Upper lobe of left lung (tissue), 6 donors: ENCODE measurements at places on chromosomes 7 and 10. TPM values are rescaled to one million over a fixed set of nuclear protein-coding genes. Genes with fewer than 3 reads are reported as not detected.

CPEB3 gene
- total RNA-seq: 5.9 TPM

CRPPA gene
- total RNA-seq: 2.4 TPM

DNA sequence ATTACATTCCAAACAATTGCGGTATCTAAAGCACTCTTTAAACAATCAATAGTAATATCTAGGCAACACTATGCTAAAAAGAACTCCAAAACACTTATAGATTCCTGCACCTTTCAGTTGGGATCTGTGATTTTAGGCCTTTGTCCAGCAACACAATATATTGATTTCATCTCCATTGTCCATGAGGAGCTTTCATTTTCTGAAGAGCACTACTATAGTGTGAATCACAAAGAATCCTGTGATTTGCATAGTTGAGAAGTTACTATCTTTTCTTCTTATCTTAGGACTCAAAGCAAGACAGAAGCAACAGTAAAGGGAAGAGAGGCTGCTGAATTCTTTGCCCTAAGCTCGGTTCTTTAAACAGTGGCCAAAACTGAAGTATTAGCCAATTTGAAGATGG lies 846.8 kb downstream of the IPMK start:
- no peak for DNase-seq
- no peak overlapping the region for H3K27ac ChIP-seq
- H3K36me3 ChIP-seq: no peaks in the 10 kb centered on the region
- no peak overlapping the region for H3K4me3 ChIP-seq
- no peaks in the 10 kb centered on the region for H3K27me3 ChIP-seq
- H3K4me1 ChIP-seq: no peaks in the 10 kb centered on the region

DNA sequence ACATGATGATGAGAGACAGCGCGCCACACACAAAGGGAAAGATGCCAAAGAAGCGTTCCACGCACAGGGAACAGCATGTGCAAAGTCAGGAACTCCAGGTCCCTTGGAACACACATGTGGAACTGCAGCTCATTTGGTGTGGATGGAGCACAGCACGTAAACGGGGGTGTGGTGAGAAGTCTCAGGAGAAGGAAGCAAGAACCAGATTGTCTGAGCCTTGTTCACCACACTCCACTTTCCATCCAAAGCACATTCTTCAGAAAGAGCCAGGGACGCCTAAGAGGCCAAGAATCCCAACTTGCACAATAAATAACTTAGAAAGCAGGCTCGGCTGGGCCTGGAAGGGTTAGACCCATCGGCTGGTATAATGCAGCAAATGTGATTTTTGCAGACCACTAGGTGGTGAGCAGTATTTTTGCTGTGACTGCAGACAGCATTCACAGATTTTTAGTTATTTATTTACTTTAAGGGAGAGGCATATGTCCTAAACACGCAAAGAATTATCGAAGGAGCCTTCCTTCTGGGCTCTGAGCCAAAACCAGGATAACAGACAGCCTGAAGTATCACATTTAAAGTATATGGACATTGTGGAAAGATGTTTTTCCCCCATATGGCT lies 27.9 kb upstream of the ASCC1 start:
- no peak for DNase-seq
- H3K36me3 ChIP-seq: no peaks in the 10 kb centered on the region
- H3K4me3 ChIP-seq: no peak overlapping the region
- no peaks in the 10 kb centered on the region for H3K27me3 ChIP-seq
- peak overlapping the region; percentile 88 for H3K27ac ChIP-seq

DNA sequence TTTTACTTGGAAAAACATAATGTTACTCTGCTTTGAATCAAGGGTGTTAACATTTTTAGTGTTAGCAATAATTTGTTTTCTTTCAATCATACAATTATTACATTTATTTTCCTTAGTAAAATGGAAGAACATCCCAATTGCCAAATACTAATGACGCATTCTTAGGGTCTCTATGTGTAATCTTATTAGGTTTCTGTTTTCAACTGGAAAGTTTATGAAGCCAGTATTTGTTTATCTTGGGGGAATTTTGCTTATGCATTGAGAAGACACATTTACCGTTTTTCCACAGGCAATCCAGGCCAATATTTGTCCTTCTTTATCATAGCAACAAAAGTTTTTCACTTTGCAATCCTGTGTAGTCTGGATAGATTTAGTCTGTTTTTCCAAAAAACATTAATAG lies 134.5 kb downstream of the CPED1 start:
- no peak for DNase-seq
- H3K4me3 ChIP-seq: no peak overlapping the region
- no peaks in the 10 kb centered on the region for H3K36me3 ChIP-seq

DNA sequence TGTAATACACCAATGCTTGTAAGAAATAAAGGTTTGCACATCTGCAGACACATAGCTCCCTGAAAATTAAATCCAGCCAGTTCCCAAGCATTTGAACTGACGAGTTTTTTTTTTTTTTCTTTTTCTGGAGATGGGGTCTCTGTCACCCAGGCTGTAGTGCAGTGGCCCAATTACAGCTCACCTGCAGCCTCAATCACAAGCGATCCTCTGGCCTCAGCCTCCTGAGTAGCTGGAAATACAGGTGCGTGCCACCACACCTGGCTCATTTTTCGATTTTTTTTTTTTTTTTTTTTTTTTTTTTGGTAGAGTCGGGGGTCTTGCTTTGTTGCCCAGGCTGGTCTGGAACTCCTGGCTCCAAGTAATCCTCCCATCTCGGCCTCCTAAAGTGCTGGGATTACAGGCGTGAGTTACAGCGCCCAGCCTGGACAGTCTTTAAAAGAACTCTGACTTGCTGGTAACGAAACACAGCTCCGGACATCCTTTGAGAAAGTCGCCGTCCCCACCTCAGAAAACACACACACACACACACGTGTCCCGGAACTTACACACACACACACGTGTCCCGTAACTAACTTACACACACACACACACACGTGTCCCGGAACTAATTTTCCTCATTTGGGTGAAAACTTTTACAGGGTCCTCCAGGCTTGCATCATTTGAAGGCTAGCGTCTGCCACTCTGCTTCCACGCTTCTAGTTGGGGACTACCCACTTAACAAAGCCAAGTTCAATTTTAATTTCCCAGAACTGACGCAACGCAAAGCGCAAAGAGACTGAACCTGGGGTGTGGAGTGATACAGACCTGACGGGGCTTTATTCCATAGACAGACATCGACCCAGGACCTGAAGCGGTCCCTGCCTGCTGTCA lies 18.6 kb downstream of the OCM2 start:
- H3K27me3 ChIP-seq: no peaks in the 10 kb centered on the region
- peak overlapping the region; percentile 97 for H3K4me3 ChIP-seq
- no peak for DNase-seq
- H3K27ac ChIP-seq: peak overlapping the region; percentile 84
- H3K4me1 ChIP-seq: peaks cover 10% of the 10 kb centered on the region

LRRC4 gene
- 8.6 TPM for total RNA-seq

GRCh38 chr7:19030281-19030680 lies 87.2 kb downstream of the TWIST1 start:
- H3K27me3 ChIP-seq: no peaks in the 10 kb centered on the region
- no peak overlapping the region for H3K27ac ChIP-seq
- no peak overlapping the region for H3K4me3 ChIP-seq
- H3K36me3 ChIP-seq: no peaks in the 10 kb centered on the region
- no peaks in the 10 kb centered on the region for H3K4me1 ChIP-seq

DNA sequence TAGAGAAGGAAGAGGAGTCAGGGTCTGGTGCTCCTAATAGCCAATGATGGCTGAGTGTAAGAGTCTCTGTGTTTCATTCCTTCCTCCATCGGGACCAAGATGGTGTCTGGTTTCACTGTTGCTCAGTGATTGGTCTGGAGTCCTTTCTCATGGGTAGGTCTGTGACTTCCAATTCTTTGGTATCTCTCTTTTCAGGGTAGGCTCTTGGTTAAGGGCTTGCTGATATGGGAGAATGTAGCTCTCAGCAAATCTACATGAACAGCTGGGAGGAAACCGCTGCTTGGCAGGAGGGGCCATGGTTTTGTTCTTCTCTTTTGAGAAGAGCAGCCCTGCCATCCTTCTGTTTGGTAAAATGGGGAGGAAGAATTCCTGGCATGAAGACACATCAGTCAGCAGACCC lies 209.1 kb upstream of the PODXL start:
- no peak overlapping the region for H3K27ac ChIP-seq
- no peaks in the 10 kb centered on the region for H3K27me3 ChIP-seq
- no peak overlapping the region for H3K4me3 ChIP-seq
- DNase-seq: no peak
- H3K36me3 ChIP-seq: no peaks in the 10 kb centered on the region

- H3K36me3 ChIP-seq: no peaks in the 10 kb centered on the region
- no peak overlapping the region for H3K4me3 ChIP-seq
- H3K4me1 ChIP-seq: peaks cover 8% of the 10 kb centered on the region
- H3K27me3 ChIP-seq: no peaks in the 10 kb centered on the region
- no peak overlapping the region for H3K27ac ChIP-seq
Measured at GRCh38 chr7:100599911-100600729, 2.0 kb upstream of the PCOLCE start.

PDK4 gene
- total RNA-seq: 316 TPM

- DNase-seq: no peak
- no peaks in the 10 kb centered on the region for H3K36me3 ChIP-seq
- H3K4me3 ChIP-seq: no peak overlapping the region
Measured at GRCh38 chr10:93417921-93418320, 64.2 kb downstream of the MYOF start.

DNA sequence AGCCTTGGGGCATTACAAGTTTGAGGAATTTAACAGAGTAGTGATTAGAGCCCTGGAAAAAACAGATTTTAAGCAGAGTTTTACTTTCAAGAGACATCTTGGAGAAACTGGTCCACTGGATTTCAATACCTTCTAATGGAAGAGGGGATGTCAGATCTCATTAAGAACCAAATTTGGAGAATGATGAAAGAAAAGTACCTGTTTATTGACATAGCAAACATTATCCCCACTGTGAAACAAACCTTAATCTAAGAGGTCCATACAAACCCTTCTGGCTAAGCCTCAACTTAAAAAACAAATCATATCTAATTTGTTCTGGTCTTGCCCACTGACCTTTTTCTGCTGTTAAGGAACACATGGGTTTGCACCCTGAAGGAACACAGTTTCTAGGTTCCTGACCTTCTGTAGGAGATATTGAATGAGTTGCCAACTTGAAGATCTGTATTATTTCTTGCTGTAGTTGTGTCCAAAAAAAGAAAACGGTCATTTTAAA lies 53.5 kb downstream of the LAMB1 start:
- no peak overlapping the region for H3K27ac ChIP-seq
- peaks cover 9% of the 10 kb centered on the region for H3K4me1 ChIP-seq
- DNase-seq: no peak

- no peak for DNase-seq
- H3K36me3 ChIP-seq: no peaks in the 10 kb centered on the region
- peaks cover 55% of the 10 kb centered on the region for H3K27me3 ChIP-seq
- H3K4me3 ChIP-seq: no peak within 1 kb of the TSS
- H3K27ac ChIP-seq: no peak within 1 kb of the TSS
- peaks cover 42% of the 10 kb centered on the region for H3K4me1 ChIP-seq
Measured at GRCh38 chr10:133237588-133238465, at the start of gene VENTX. Gene VENTX, plus strand, starts transcription at chr10:133237855. Its CDS starts 60 bp downstream, at chr10:133237915.

DNA sequence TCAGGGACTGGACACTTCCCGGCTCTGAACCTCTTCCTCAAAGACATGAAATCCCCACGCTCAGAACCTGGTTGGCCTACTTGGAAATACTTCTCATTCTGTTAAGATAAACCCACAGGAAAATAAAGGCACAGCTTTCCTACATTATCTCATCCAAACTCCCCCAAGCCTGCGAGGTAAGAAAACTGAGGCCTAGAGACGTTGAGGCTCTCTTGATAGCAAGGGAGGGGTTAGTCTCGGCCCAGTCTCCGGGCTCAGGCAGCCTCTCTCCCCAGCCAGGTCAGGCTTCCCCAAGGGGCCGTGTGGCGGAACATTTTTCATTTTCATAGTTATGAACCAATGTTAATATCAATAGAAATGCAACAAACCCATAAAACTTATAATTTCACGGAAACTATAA lies 4.6 kb upstream of the EIF3B start:
- DNase-seq: no peak
- peaks cover 7% of the 10 kb centered on the region for H3K4me1 ChIP-seq
- H3K4me3 ChIP-seq: no peak overlapping the region
- no peaks in the 10 kb centered on the region for H3K36me3 ChIP-seq
- no peak overlapping the region for H3K27ac ChIP-seq

GRCh38 chr7:81869670-81870069 lies 99.8 kb upstream of the HGF start:
- H3K4me1 ChIP-seq: no peaks in the 10 kb centered on the region
- no peaks in the 10 kb centered on the region for H3K27me3 ChIP-seq
- H3K4me3 ChIP-seq: no peak overlapping the region

DNA sequence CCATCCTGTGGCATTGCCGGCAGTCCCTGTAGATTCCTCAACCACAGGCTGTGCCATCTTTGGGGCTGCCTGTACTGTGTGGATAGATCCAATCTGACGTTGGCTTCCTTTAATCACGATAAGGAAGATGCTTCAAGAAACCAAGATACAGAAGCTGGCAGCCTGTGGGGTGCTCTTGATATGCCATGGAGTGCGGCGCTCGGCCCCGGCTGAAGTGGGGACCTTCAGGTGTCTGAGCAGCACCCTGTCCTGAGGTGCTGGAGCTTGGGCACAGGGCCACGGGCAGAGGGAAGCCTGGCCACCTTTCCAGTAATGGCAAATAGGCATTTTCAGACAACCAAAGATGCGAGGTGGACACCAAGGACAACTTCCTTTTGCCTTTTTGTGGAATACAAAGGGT lies 139.5 kb downstream of the ACTR3B start:
- no peaks in the 10 kb centered on the region for H3K27me3 ChIP-seq
- H3K27ac ChIP-seq: no peak overlapping the region
- H3K36me3 ChIP-seq: no peaks in the 10 kb centered on the region
- H3K4me3 ChIP-seq: no peak overlapping the region

GRCh38 chr10:112584276-112584675 lies 137.3 kb downstream of the VTI1A start:
- no peak overlapping the region for H3K4me3 ChIP-seq
- H3K27ac ChIP-seq: no peak overlapping the region
- no peaks in the 10 kb centered on the region for H3K4me1 ChIP-seq
- DNase-seq: no peak

EPO gene
- total RNA-seq: not detected

GRCh38 chr10:30073767-30074060 lies 14.3 kb upstream of the JCAD start:
- no peak for DNase-seq
- H3K27me3 ChIP-seq: no peaks in the 10 kb centered on the region
- H3K4me3 ChIP-seq: no peak overlapping the region
- H3K27ac ChIP-seq: no peak overlapping the region

ZNF786 gene
- 5.0 TPM for total RNA-seq

ELAPOR2 gene
- total RNA-seq: 75.1 TPM

UCMA gene
- total RNA-seq: not detected

- no peak overlapping the region for H3K27ac ChIP-seq
- H3K4me3 ChIP-seq: no peak overlapping the region
- H3K36me3 ChIP-seq: no peaks in the 10 kb centered on the region
- no peak for DNase-seq
- no peaks in the 10 kb centered on the region for H3K27me3 ChIP-seq
Measured at GRCh38 chr10:34465678-34466077, 349.4 kb downstream of the PARD3 start.

- no peaks in the 10 kb centered on the region for H3K4me1 ChIP-seq
- DNase-seq: no peak
- H3K4me3 ChIP-seq: no peak overlapping the region
- no peaks in the 10 kb centered on the region for H3K36me3 ChIP-seq
- H3K27me3 ChIP-seq: no peaks in the 10 kb centered on the region
- H3K27ac ChIP-seq: no peak overlapping the region
Measured at GRCh38 chr10:115417585-115418265, 324.6 kb downstream of the ATRNL1 start.

GRCh38 chr7:55156919-55157763 lies 138.3 kb downstream of the EGFR start:
- no peak overlapping the region for H3K4me3 ChIP-seq
- H3K4me1 ChIP-seq: no peaks in the 10 kb centered on the region
- peak; percentile 71 for DNase-seq
- peak overlapping the region; percentile 1 for H3K27ac ChIP-seq
- H3K36me3 ChIP-seq: peaks cover 69% of the 10 kb centered on the region
